ENCODE measurements at places on chromosomes 1 and 21. TPM values are rescaled to one million over a fixed set of nuclear protein-coding genes. Genes with fewer than 3 reads are reported as not detected.

DISP3 gene
- polyA plus RNA-seq: 0.32 TPM

MPZ gene
- polyA plus RNA-seq: 12.5 TPM

ANXA9 gene
- polyA plus RNA-seq: 2.5 TPM

FMOD gene
- polyA plus RNA-seq: 75.8 TPM

ICOSLG gene
- polyA plus RNA-seq: 6.3 TPM

COL6A1 gene
- 377 TPM for polyA plus RNA-seq

MACF1 gene
- polyA plus RNA-seq: 263 TPM

Measured in forelimb muscle (tissue), 1 donor.